ENCODE measurements at places on chromosomes 16 and 17.

DNA sequence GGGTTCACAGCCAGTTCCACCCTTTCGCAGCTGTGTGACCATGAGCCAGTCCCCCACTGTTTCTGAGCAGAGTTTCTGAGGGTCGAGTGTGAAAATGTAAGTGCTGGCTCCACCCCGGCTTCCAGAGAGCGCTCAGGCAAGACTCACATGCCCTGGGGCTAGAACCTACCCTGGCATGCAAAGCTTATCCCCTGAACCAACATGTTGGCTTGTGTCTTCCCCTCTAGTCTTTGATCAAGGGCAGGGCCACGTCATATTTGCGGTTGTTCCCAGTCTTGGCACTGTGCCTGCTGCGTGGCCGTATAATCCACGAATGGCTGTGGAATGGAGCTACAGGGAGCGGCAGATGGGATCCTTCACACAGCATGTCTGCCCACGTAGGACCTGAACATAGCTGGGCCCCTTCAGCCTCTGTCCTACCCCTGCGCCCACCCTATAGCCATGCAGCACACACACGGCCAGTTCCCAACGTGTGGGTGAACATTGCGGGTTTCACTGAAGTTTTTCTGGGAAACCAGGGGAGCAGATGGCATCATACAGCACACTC, 84.8 kb downstream of the MRM1 start:
- no peak for DNase-seq

DNA sequence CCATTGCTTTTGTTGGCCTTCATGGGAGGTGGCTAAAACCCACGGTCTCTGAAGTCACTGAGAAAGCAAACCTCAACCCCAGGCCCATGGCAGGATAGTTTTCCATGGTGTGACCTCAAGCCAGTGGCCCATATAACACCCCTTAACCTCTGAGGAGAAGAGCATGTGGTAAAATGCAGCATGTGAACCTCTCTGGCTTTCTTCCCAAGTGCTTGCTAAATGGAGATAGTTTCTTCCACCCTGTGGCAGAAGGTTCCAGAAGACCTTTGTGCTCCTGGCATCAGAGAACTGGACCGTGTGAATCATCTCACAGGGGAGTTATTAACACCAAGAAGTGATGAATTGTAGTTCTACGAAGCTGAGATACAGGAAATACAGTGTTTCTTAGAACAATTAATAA, 47.3 kb downstream of the MYOCD start:
- no peak for DNase-seq

DNA sequence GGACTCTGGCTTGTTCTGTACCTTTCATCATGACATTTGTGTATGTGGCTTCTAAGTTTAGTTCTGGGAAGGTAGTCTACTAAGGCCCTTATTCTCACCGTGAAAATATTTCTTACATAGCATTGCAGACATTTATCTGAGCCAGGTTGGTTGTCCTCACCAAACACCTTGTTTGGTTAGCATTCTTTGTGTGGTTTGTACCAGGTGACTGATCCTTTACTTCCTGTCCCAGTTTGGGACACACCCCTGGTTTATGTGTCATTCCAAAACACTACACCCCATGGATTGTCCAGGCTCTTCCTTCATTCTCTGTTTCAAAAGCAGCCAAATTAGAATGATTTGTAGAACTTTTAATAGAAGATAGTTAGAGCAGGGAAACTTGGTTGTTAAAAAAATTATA, 23.2 kb upstream of the DUSP14 start:
- DNase-seq, result no peak

DNA sequence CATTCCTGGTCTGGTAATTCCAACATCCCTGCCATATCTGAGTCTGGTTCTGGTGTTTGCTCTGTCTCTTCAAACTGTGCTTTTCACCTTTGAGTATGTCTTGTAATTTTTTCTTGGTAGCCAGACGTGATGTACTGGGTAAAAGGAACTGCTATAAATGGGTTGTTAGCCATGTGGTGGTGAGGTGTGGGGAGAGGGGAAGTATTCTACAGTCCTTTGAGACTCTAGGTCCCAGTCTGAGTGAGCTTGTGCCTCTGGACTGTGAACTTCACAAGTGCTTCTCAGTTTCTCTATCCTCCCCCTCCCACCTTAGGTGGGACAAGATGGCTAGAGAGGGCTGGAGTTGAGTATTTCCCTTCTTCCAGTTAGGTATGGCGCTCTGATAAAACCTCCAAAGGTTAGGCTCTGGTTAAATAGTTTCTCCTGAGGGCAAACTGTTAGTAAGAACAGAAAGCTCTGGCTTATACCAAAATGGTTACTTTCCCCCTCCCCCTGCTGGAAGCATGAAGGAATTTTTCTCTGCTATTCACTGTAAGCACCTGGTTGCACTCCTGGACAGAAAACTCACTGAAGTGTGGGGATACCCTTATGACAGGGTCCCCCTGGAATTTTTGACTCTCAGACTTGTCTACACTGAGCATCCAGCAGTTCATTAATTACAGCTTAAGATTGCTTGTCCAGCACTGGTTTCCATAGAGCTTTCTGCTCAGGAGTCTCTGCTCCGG, 87.8 kb downstream of the MARCHF10 start:
- no peak for DNase-seq

- DNase-seq, result no peak
These were observed 60.3 kb upstream of the FAM20A start for GRCh38 chr17:68661265-68662036.

GRCh38 chr17:63785556-63785955, 11.6 kb downstream of the DDX42 start:
- DNase-seq, result no peak

DNA sequence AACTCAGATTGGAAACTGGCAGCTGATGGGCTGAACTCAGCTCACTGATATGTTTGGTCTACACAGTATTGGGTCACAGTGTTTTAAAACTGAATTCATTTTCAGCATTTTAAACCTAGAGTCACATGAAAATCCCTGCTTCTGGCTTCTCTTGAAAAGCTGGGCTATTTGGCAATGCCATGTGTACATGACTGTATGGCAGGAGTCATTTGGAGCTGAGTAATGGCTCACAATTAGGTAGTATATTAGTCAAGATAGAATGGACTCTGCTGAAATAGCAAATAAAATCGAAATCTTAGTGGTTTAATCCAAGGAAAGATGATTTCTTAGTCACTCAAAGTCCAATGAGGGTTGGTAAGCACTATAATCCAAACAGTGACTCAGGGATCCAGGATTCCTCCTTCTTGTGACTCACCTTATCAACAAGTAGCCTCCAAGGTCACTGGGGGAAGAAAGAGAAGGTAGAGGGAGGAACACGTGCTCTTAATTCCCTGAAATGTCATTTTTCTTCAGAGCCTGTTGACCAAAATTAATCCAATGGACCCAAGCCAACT, 13.9 kb upstream of the PMP22 start:
- no peak for DNase-seq

DNA sequence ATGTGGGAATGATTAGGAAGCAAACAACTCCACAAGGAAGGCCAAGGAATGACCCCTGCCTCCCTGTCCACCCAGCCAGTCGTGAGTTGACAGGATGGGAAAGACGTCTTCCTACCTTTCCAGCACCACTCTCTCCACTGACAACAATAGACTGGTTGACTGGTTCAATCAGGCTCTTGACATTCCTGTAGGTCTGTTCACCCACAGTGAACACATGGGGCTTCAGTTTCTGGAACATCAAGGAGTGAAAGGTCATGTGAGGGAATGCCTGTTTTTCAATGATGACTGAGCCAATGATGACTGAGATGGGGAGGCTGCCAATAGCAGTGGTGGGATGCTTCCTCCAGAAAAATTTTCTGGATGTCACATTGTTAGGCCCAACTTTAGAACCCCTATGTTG, 9.6 kb downstream of the MYO19 start:
- no peak for DNase-seq

DNA sequence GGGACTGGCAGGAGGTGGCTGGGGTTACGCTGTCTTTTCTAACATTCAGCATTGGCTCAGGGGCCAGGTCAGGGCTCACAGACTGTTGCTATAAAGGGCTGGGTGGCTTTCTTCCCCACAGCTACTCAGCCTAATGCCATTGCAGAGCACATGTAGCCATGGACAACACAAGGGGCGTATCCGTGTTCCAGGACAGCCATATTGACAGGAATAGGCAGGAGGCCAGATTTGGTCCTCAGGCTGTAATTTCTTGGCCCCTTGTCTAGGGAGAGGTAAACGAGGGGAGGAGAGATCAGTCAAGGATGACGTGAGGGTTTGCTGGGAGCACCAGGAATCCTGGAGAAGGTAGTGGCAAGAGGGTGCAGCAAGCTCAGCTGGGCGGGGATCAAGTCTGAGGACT, 21.2 kb upstream of the MYO15B start:
- no peak for DNase-seq

DNA sequence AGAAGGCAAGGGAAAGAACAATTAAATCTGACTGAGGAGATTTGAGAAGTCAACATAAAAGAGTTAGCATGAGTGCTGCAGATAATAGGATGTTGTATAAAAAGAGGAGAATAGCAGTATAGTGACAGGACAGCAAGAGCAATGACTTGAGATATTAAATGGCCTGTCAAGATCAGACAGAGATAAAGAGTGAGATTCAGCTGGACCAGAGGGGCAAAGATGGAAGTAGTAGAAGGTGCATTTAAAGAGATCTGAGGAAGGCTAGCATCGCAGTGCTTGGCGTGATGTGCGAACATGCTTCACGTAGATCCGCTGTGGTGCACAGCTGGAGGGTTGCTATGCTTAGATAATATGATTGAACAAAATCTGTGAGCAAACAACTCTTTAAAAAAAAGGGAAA, 1422.6 kb upstream of the CDH8 start:
- no peak for DNase-seq
